ENCODE measurements at places on chromosomes 7 and 10.

DNA sequence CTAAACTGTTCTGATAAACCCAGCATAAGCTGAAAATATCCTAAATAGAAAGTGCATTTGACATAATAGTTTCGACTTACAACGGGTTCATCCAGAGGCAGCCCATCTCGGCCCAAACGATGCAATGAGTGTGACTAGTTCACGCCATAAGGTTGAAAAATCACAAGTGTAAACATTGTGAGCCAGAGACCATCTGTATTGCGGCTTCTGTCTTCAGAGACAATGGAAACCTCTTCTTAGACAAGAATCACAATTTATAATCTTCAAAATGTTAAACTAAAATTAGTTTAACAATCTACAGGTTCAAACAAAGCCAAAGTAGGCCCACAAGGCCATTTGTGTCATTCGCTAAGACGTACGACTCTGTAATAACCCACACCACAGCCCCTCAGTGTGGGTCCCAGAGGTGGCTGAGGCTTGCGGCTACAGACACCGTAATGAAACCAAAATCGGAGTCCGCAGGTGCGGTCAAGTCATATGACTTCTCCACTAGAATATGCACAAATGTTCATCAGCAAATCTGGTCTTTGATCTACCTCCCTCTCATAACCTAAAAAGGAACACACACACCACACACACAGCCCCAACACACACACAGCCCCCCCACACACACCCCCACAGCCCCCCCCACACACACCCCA is 81.8 kb downstream of the DIP2C start:
- no peak for DNase-seq

GRCh38 chr10:23362069-23362830 is 17.7 kb upstream of the C10orf67 start:
- no peak for DNase-seq

DNA sequence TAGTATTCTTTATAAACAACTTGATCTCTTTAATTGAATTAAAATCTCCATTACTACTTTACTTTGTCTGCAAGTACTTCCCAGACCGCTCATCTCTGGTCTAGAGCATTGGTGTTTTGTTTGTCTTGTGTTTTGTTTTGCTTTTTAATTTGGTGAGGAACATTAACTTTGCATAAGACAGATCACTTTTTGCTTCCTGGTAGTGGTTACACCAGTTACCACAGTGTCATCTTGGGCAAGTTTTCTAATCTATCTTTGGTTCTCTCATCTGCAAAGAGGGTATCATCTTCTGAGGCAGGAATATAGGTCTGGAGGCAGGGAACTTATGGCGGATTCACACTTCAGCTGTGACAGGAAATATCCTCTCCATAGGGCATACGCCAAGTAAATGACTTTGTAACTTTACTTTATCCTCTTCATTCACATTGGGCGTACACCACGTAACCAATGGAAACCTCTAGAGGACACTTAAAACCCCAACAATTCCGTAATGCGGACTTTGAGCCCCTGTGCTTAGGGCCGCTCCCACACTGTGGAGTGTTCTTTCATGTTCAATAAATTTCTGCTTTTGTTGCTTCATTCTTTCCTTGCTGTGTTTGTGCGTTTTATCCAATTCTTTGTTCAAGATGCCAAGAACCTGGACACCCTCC is 83.2 kb upstream of the JAZF1 start:
- no peak for DNase-seq

GRCh38 chr10:128420623-128421022 is 294.4 kb upstream of the MKI67 start:
- DNase-seq, result no peak

DNA sequence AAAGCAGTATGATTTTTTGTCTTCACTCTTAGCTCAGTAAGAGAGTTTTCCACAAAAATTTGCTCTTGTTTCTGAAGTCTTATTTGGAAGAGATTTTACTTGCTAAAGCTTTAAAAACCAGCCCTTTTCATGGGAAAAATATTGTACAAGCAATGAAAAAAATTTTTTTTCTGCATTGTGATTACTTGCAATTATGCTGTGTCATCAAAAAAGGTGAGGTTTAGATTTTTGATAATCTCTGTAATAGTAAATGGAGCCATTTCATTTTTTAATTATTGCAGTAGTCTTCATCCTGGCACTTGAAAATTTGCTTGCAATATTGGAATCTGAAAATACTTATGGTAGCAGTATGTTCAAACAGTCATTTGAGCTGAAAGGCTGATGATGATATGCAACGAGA is 447.4 kb downstream of the SH2D4B start:
- no peak for DNase-seq

- peak; percentile 4 for DNase-seq
Measured at GRCh38 chr10:82089327-82089726, 214.3 kb downstream of the NRG3 start.

DNA sequence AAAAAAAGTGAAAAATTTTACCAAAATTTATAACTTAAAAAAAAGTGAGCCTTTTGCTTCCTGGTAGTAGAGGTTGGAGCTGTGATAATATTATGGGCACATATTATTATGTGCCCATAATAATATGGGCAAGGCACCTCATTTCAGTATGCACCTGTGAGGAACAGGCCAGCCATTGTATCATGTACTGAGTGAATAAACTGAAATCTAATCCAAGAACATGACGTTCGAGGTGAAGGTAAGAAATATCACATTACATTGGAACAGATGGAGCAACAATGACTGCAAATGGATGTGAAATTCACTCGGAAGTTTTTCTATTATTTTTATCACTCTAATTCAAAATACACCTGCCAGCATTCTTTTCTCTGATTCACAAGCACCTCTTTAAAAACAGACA is 216.0 kb downstream of the KLF6 start:
- no peak for DNase-seq

DNA sequence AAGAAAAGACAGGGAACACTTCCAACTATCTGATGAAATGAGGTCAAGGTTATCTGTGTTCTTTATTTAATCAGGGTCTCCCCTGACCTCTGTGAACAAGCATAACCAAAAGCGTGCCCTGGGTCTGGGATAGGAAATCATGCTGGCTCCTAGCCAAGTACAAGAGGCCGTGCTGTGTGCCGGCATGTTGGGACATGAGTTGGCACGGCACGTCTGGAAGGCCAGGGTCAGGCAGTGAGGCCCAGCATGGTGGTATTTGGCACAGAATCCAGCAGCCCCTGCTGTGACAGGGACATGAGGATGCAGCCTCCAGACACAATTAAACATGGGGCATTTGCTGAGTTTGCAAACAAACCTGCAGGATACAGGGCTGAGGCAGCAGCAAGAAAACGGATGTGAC is 320.4 kb downstream of the PLXNA4 start:
- peak; percentile 22 for DNase-seq

DNA sequence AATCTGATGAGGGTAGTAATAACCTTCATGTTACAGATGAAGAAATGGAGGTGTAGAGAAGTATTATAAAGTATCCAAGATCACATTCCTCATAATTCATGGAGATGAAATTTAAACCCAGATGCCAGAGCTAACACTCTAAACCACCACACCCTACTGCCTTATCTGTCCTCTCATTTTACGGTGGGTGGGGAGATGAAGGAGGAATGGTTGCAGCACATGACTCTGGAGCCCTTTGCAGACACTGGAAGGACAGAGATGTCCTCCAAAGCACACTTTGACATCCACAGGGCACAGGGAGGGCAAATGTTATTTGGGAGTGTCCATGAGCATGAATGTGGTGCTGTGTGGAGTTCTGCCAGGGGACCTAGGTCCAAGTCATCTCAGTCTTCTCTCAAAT is 1.1 kb downstream of the PLEKHS1 start:
- no peak for DNase-seq

- no peak for DNase-seq
Measured at GRCh38 chr7:21367537-21367936, 60.3 kb upstream of the SP4 start.

- DNase-seq, result no peak
Measured at GRCh38 chr10:52322936-52323335, 8.9 kb downstream of the DKK1 start.

DNA sequence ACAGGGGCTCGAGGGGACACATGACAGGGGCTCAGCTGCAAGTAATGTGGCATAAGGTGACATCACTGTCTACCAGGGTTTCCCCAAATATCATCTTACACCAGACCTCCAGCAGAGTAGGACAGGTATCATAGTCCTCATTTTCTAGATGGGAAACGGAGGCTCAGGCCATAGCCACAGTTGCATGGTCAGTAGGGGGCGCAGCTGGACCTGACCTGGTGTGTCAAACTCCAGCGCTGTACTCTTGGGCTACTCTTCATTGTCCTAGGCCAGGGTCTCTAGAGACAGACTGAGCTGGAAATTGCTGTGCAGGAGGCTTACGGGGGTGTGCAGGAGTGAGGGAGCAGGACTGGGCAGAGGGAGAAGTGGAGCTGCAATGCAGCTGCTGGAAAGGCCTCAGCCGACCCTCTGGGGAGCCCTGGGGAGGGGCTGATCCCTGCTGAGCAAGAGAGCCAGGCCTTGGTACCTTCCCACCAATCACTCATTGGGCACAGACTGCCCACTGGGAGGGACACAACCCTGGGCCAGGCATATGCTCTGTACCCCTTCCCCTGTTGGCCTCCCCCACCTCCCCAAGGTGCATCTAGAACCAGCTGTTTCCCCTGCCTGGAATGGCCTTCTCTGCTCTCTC is 89.9 kb downstream of the CDH23 start:
- DNase-seq, result peak; percentile 73

GRCh38 chr7:130441408-130441869 is 623 bp upstream of the CEP41 start:
- peak; percentile 38 for DNase-seq

GRCh38 chr10:49012603-49013002 is 73.0 kb upstream of the LRRC18 start:
- DNase-seq, result no peak

DNA sequence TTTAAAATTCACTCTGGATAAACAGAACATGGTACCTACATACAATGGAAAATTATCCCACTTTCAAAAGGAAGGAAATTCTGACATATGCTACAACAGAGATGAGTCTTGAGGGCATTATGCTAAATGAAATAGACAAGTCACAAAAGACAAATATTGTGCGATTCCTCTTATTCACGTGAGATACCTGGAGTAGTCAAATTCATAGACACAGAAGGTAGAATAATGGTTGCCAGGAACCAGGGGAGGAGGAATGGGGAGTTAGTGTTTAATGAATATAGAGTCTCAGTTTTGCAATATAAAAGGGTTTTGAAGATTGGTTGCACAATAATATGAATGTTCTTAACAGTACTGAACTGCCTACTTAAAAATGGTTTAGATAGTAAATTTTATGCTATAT is 69.8 kb upstream of the WAC start:
- no peak for DNase-seq

GRCh38 chr10:106360870-106361269 is 803.6 kb downstream of the SORCS1 start:
- DNase-seq, result peak; percentile 7

DNA sequence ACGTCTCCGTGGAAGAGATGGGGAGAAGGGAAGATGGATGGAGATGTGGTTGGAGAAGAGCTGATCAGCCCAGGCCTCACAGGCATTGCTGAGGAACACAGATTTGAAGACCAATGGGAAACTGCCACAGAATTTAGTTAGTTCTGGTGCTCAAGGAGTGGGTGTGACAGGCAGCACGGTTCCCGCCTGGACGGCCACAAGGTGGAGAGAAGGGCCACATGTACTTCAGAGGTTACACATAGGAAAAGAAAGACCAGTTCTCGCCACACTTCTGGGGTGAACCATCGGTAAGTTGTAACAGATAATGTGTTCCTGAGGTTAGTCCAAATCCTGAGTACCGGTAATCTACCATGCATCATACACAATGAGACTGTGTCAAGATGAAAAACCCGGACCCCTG is 29.5 kb upstream of the GJD4 start:
- DNase-seq, result no peak

DNA sequence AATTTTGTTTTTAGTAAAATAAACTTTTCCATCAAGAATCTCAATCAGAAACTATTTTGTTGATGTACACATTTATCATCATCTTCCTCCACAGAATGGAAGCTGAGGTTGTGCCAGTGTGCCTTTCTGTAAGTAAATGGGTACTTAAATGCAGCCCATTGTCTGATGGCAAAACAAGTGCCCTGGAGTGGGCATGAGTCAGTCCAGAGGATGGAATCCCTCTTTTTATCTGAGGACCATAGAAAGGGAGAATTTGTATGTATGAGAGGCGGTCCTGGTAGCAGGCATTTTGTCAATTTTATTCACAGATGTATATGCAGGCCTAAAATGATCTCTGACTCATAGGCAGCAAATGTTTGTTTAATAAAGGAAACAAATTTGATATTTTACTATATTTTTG is 102.1 kb upstream of the MAGI2 start:
- no peak for DNase-seq

DNA sequence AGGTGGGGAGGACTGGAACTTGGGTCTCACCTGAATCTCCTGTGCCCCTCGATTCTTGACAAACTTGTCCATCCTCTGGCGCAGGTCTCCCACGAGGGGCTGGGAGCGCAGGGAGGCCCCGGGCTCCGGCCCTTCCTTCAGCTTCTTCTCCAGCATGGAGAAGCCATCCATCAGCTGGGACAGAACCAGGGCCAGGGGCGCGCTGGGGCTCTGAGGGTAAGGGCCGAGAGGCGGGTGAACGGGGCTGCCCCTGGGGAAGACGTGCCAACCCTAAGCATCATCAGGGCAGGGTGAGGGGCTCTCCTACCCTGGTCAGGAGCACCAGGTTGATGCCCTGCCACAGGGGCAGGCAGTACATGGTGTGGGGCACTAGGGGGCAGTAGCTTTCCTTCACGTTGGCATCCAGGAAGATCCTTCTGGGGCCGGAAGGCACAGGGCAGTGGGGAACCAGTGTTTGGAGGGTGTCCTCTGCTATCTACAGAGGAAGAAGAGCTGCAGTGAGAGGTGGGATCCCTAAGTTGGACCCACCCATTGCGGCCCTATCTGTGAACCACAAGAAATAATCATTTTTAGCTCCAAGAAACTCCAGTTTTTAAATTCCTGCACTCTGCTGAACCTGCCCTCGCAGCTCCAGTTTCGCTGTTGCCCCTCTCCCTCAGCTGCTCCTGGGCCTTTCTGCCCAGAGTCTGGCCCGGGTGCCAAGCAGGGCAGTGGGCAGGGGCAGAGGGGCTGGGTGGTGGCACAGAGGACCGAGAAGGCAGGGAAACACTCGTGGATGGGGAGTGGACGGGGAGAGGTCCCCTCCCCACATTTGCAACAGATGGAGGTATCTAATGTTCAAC is 10.8 kb upstream of the PYROXD2 start:
- DNase-seq, result peak; percentile 50

DNA sequence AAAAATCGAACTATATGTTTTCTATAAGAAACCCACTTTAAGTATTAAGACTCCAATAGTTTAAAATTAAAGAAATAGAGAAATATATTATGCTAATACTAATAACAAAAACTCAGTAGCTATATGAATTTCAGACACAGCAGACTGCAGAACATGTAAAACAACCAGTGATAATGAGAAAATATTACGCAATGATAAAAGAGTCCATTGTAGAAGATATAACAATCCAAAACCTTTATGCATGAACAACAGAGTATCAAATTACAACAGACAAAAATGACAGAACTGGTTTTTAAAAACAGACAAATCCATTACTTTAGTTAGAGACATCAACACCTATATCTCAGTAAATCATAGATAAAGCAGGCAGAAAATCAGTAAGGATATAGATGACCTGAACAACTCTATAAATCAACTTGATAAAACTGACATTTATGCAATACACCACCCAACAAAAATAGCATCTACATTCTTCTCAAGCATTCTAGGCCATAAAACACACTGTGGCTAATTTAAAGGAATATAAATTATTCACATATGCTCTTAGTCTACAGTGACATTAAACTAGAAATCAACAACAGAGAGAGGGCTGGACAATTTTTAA is 669.5 kb upstream of the GHITM start:
- DNase-seq, result no peak
